ENCODE measurements at places on chromosomes 2 and 18.

GRCh38 chr2:191552066-191552465 is 125.9 kb upstream of the NABP1 start:
- H3K27ac ChIP-seq: peak overlapping the region; percentile 42
- no peak for DNase-seq
- H3K36me3 ChIP-seq: no peaks in the 10 kb centered on the region
- peaks cover 4% of the 10 kb centered on the region for H3K4me1 ChIP-seq

GRCh38 chr2:89841476-89841840 is 1150.0 kb downstream of the RPIA start:
- H3K27me3 ChIP-seq: no peaks in the 10 kb centered on the region
- H3K4me1 ChIP-seq: no peaks in the 10 kb centered on the region
- H3K4me3 ChIP-seq: no peak overlapping the region
- H3K36me3 ChIP-seq: no peaks in the 10 kb centered on the region

DNA sequence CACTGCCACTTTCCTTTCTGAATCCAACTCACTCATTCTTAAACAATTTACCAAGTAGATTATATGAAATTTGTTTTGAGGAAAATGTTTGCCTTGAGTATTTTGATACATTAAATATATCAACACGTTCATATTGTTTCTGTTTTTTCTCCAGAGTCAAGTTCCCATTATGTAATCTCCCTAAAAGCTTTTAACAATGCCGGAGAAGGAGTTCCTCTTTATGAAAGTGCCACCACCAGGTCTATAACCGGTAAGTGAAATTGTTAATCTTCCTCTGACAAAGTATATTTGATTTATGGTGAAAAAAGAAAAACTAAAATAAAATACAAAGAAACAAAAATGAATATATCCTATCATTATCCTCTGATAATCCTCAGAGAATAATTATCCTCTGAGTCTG is 838.6 kb downstream of the MBD2 start:
- no peak for DNase-seq
- no peak overlapping the region for H3K27ac ChIP-seq
- no peaks in the 10 kb centered on the region for H3K27me3 ChIP-seq
- H3K4me1 ChIP-seq: no peaks in the 10 kb centered on the region
- no peak overlapping the region for H3K4me3 ChIP-seq

- no peak overlapping the region for H3K4me3 ChIP-seq
- no peak for DNase-seq
- H3K4me1 ChIP-seq: no peaks in the 10 kb centered on the region
- no peak overlapping the region for H3K27ac ChIP-seq
These were observed 181.8 kb upstream of the RAB6C start for GRCh38 chr2:129797489-129798300.

Measured in testis (tissue), 5 donors.